A673 (cell line): ENCODE measurements at places on chromosomes 5 and 9. TPM values are rescaled to one million over a fixed set of nuclear protein-coding genes. Genes with fewer than 3 reads are reported as not detected.
A peak's percentile ranks its signal among the peaks of the same experiment; 100 is the strongest.

GRCh38 chr9:129900263-129901027 lies 65.2 kb downstream of the USP20 start:
- no peaks in the 10 kb centered on the region for H3K27me3 ChIP-seq
- peak overlapping the region; percentile 57 for H3K27ac ChIP-seq
- DNase-seq, result no peak
- H3K4me1 ChIP-seq, result peaks cover 11% of the 10 kb centered on the region

DNA sequence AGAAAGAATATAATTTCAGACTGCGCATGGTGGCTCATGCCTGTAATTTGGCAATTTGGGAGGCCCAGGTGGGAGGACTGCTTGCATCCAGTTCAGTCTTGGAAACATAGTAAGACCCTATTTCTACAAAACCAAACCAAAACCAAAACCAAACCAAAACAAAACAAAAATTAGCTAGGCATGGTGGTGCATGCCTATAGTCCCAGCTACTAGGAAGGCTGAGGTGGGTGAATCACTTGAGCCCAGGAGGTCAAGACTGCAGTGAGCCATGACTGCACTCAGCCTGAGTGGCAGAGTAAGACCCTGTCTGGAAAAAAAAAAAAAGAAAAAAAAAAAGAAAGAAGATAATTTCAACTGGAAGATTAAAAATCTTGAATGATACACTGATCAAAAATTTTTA lies 137.0 kb upstream of the ACOT12 start:
- H3K36me3 ChIP-seq, result no peaks in the 10 kb centered on the region
- no peak overlapping the region for H3K27ac ChIP-seq
- no peaks in the 10 kb centered on the region for H3K4me1 ChIP-seq
- no peaks in the 10 kb centered on the region for H3K27me3 ChIP-seq
- DNase-seq, result no peak

- DNase-seq, result no peak
- no peak overlapping the region for H3K4me3 ChIP-seq
- no peaks in the 10 kb centered on the region for H3K36me3 ChIP-seq
- H3K4me1 ChIP-seq, result no peaks in the 10 kb centered on the region
These were observed 19.4 kb downstream of the AMBP start for GRCh38 chr9:114058688-114059046.

The ZDHHC11B gene
- 1.3 and 1.6 TPM in 2 replicates for total RNA-seq

GRCh38 chr9:34651876-34652601 lies at the start of gene IL11RA:
TSS of gene IL11RA (plus strand) at chr9:34652185. CDS start at chr9:34655218, 3,033 bp downstream.
- H3K27me3 ChIP-seq, result no peaks in the 10 kb centered on the region
- no peak within 1 kb of the TSS for H3K4me3 ChIP-seq
- H3K27ac ChIP-seq, result peak within 1 kb of the TSS; percentile 74
- DNase-seq, result no peak
- peaks cover 29% of the 10 kb centered on the region for H3K4me1 ChIP-seq
